SHP77 (cell line): ENCODE measurements at places on chromosomes 11 and 22.
A peak's percentile ranks its signal among the peaks of the same experiment; 100 is the strongest.

- DNase-seq, result no peak
Observed at GRCh38 chr11:99505316-99505715, 484.6 kb downstream of the CNTN5 start.

- no peak for DNase-seq
Observed at GRCh38 chr11:15687342-15687741, 572.6 kb downstream of the INSC start.

GRCh38 chr11:64787526-64788320 lies 9.4 kb upstream of the SF1 start:
- peak; percentile 47 for DNase-seq

- no peak for DNase-seq
Observed at GRCh38 chr11:5279471-5280090, 9.8 kb upstream of the HBE1 start.

DNA sequence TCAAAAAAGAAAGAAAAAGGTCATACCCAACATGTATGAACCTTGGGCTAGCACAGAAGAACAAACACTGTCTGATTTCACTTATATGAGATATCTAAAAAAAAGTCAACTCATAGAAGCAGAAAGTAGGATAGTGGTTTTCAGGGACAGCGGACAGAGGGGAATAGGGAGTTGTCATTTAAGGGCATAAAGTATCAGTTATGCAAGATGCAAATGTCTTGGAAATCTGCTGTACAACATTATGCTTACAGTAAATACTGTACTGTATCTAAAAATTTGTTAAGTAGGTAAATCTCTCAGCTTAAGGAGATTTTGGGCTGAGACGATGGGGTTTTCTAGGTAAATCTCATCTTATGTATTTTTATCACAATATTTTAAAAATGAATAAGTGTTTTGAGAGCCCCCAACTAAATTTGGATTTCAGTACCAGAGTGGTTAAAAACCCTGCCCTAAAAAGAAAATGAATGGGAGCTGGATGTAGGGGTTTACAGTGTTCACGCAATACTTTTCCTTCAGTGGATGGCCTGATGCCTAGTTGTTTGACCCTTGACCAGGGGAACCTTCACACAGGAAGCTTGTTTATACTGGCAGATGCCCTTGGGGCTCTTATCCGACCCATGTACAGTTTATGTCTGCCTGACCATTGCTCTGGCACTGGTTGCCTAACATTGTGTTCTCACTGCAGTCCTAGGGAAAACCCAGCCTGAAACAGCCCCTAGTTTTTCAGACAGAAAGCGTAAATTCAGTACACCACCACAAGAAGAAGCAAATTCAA lies 34.8 kb downstream of the SLC22A9 start:
- no peak for DNase-seq

DNA sequence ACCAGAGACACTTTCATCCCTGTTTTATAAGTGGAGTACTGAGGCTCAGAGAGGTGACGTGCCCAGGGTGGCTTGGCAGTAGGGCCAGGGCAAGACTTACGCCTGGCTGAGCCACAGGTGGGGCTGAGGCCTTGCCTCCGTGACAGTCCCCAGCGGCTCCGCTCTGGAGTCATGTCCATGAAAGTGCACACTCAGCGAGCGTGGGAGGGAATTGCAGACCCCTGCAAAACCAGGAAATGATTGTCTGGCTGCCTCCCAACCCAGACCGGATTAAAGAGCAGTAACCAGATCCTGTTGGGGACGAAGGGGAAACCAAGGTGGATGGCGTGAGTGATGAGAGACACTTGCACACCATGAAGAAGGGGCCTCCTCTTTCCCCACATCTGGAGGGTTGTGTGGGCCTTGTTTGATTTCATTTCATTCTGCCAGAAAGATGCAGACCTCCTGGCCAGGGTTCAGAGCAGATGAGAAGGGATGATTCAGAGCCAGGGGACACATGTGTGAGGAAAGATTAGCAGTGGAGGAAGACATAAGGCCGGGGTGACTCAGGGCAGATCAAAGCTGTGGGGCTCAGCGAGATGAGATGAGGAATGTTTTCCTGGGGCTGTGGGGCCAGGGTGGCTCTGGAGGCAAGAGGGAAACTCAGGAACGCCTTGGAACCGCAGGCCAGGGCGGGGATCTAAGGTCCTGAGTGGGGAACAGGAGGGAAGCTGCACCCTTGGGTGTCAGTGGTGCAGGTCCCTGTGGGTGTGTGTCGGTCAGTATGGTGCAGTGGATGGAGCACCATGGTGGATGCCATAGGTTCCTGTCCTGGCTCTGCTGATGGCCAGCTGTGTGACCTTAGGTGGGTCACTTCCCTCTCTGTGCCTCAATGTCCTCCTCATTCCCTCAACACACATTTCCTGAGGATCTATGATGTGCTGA lies 29.9 kb upstream of the LRRC32 start:
- DNase-seq, result no peak
